NCI-H1417 (cell line): ENCODE measurements at places on chromosomes 4 and X.

DNA sequence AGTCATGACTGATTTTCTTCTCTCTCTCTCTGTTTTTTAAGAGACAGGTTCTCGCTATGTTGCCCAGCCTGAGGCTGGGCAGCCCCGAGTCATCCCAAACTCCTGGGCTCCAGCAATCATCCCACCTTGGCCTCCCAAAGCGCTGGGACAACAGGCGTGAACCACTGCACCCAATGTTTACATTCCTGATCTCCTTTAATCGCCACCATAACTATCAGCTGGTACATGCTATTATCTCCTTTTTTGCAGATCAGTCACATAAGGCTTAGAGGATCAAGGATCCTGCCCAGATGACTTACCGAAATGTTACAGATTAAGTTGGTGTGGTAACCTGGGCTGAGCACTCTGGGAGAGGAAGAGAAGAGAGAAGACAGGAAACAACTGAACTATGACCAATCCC, 1.5 kb upstream of the USP46 start:
- no peak for DNase-seq

GRCh38 chr4:82758701-82759685, 39.6 kb downstream of the SCD5 start:
- DNase-seq, result no peak

- DNase-seq, result no peak
Observed at GRCh38 chrX:19731307-19731820, 156.0 kb downstream of the SH3KBP1 start.

DNA sequence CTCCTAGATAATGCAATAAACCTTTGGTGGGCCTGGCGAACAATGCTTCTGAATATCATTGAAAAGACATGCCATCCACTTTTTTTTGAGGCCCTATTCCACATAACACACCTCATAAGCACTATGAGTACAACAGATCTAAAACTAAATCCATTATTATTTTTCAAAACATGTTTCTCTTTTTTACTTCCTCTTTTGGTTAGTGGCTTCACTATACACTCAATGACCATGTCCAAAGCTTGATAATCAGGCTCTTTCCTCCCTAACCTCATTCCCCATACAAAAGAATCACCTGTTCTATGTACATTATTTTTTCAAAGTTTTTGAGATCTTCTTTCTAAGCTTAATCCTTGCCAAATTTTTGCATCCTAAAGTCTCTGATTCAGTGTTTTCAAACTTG, 20.4 kb upstream of the NPY2R start:
- no peak for DNase-seq
